Activated naive CD8-positive, alpha-beta T cell treated with anti-CD3 and anti-CD28 coated beads for 36 hours (primary cell): ENCODE measurements at places on chromosomes 5 and 9. TPM values are rescaled to one million over a fixed set of nuclear protein-coding genes. Genes with fewer than 3 reads are reported as not detected.

GRCh38 chr5:133382661-133383579, 229.4 kb downstream of the FSTL4 start:
- DNase-seq: no peak
- peaks cover 3% of the 10 kb centered on the region for H3K4me1 ChIP-seq
- H3K27ac ChIP-seq: no peak overlapping the region
- no peak overlapping the region for H3K4me3 ChIP-seq
- H3K36me3 ChIP-seq: peaks cover under 1% of the 10 kb centered on the region

GRCh38 chr5:84821924-84822323, 437.2 kb upstream of the EDIL3 start:
- no peaks in the 10 kb centered on the region for H3K27me3 ChIP-seq
- H3K36me3 ChIP-seq: no peaks in the 10 kb centered on the region
- H3K4me3 ChIP-seq: no peak overlapping the region
- H3K27ac ChIP-seq: no peak overlapping the region

The ATP6V1G1 gene
- 41.9 TPM for total RNA-seq

DNA sequence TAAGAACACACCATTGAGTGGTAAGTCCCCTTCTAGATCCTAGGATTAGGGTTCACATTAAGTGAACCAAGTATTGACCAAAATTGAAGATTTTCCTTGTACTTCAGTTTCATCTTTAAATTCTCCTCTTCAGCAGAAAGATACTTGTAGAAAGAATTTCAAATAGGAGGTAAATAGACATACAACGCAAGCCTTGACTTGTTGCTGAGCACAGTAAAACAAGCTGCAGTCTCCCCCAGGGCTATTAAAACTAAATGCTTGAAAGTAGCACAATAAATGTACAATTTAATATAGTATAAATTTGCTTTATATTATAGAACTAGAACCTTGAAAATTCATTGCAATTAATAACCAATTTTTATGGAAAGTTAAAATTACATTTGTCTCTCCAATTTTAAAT, 170.1 kb upstream of the TARS1 start:
- no peaks in the 10 kb centered on the region for H3K36me3 ChIP-seq
- H3K27ac ChIP-seq: no peak overlapping the region
- H3K4me3 ChIP-seq: no peak overlapping the region
- no peak for DNase-seq

DNA sequence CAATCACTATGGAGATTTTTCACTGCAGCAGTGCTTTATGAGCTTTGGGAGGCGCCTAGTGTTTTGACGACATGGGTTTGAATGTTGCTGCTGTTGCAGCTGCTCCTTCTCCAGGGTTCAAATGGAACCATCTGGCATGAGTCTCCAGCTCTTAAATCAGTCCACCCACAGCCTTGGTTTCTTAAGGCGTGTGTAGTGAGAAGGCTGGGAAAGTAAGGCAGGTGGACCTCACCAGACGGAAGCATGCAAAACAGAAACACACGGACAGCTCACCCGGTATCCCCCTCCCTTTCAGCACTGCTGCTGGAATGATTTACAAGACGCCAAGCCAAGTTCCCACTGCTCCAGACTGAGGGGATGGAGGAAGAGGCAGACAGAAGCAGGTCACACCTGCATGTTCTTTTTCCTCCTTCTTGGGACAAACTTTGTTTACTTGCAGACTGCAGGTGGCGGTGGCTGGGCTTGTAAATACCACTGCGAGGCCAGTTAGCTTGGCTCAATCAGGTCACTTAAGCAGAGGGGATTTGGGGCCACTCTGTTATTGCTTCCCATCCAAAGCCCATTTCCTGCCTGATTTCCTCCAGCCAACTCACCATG, 47.4 kb downstream of the ADAM19 start:
- H3K4me1 ChIP-seq: no peaks in the 10 kb centered on the region
- H3K27ac ChIP-seq: no peak overlapping the region
- no peaks in the 10 kb centered on the region for H3K36me3 ChIP-seq
- peaks cover 12% of the 10 kb centered on the region for H3K27me3 ChIP-seq
- DNase-seq: no peak

DNA sequence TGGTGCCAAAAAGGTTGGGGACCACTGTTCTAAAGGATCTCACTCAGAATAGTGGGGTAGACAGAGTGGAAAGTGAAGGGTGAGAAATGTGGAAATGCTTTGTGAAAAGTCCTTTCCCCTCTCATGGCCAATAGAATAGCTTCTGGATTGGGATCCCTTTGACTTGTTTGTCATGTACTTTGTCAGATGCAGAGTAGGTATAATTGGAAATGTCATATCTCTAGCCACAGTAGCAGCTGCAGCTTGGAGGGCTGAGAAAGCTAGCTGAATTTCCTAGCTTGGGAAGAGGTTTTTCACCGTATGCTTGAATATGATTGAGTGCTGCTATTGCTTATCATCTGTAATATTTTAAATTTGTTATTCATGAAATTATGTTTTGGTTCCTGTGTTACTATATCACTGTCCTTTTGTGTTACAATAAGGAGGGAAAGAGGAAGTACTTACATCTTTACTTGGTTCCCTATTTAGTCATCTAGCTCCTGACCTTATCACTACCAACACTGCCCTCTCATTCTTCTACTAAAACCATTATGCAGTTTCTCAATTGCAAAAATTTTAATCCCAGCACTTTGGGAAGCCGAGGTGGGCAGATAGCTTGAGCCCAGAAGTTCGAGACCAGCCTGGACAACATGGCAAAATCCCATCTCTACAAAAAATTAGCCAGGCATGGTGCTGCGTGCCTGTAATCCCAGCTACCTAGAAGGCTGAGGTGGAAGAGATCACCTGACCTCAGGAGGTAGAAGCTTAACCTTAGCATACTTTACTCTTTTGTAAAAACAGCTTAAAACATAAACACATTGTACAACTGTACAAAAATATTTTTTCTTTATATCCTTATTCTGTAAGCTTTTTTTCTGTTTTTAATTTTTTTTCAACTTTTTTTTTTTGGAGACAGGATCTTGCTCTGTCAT, 12.4 kb downstream of the SLC30A5 start:
- peaks cover 2% of the 10 kb centered on the region for H3K4me1 ChIP-seq
- DNase-seq: no peak
- no peak overlapping the region for H3K27ac ChIP-seq
- H3K27me3 ChIP-seq: no peaks in the 10 kb centered on the region
- H3K4me3 ChIP-seq: no peak overlapping the region

- no peak for DNase-seq
- no peak overlapping the region for H3K27ac ChIP-seq
- no peaks in the 10 kb centered on the region for H3K4me1 ChIP-seq
- no peaks in the 10 kb centered on the region for H3K27me3 ChIP-seq
- H3K4me3 ChIP-seq: no peak overlapping the region
Measured at GRCh38 chr9:136045595-136046553, 49.2 kb downstream of the NACC2 start.

The OTP gene
- not detected for total RNA-seq

DNA sequence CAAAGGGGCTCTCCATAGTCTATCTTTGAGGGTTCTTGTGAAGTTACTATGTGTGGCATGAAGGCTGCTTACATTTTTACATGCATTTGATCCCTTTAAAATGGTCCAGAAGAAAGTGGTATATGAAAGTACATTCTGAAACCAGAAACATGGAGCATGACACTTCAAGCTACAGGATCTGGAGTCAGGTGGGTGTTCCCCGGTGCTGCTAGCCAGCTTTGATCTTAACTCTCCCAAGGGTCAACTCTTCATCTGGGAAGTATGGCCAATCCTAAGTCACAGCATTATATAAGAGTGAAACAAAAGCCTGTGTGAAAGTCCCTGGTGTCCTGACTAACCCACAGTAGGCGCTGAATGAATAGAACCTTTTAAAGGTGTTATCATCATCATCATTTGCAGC, 91.0 kb upstream of the TAS2R1 start:
- no peak overlapping the region for H3K4me3 ChIP-seq
- H3K27ac ChIP-seq: no peak overlapping the region
- no peak for DNase-seq
- H3K36me3 ChIP-seq: no peaks in the 10 kb centered on the region
- no peaks in the 10 kb centered on the region for H3K27me3 ChIP-seq
- H3K4me1 ChIP-seq: no peaks in the 10 kb centered on the region

- H3K27me3 ChIP-seq: no peaks in the 10 kb centered on the region
- no peak for DNase-seq
- no peak overlapping the region for H3K4me3 ChIP-seq
- no peaks in the 10 kb centered on the region for H3K36me3 ChIP-seq
Measured at GRCh38 chr5:16025681-16026080, 153.9 kb downstream of the MARCHF11 start.

- peaks cover 48% of the 10 kb centered on the region for H3K4me1 ChIP-seq
- H3K36me3 ChIP-seq: peaks cover 65% of the 10 kb centered on the region
- H3K27ac ChIP-seq: peak overlapping the region; percentile 38
- no peaks in the 10 kb centered on the region for H3K27me3 ChIP-seq
Measured at GRCh38 chr9:129953736-129954135, 89.3 kb downstream of the FNBP1 start.

- no peaks in the 10 kb centered on the region for H3K36me3 ChIP-seq
- no peak overlapping the region for H3K4me3 ChIP-seq
- no peak overlapping the region for H3K27ac ChIP-seq
- no peak for DNase-seq
- H3K4me1 ChIP-seq: peaks cover 6% of the 10 kb centered on the region
Measured at GRCh38 chr9:134723491-134724190, 82.0 kb downstream of the COL5A1 start.

DNA sequence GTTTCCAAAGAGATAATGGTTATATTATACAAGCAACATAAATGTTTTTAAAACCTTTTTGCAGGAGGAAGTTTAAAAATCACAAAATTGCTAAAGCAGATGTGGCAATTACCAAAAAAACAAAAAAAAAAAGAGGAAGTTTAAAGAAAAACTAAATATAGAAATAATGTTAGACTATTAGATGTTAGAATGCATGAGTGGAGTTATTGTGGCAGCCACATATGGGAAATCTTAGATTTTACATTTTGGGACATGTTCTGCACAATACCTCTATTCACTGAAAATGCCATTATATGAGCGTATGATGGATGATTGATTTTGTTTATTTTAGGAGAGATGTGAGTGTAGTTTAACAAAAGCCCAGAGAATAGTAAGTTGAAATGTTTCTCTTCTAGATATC, 31.2 kb upstream of the DTWD2 start:
- peaks cover 13% of the 10 kb centered on the region for H3K4me1 ChIP-seq
- no peak overlapping the region for H3K27ac ChIP-seq
- no peak overlapping the region for H3K4me3 ChIP-seq
- DNase-seq: no peak
- no peaks in the 10 kb centered on the region for H3K27me3 ChIP-seq

GRCh38 chr5:115480271-115480670, 64.3 kb downstream of the FEM1C start:
- H3K4me1 ChIP-seq: peaks cover 11% of the 10 kb centered on the region
- H3K36me3 ChIP-seq: no peaks in the 10 kb centered on the region
- no peak for DNase-seq
- peaks cover 58% of the 10 kb centered on the region for H3K27me3 ChIP-seq
- H3K4me3 ChIP-seq: no peak overlapping the region

DNA sequence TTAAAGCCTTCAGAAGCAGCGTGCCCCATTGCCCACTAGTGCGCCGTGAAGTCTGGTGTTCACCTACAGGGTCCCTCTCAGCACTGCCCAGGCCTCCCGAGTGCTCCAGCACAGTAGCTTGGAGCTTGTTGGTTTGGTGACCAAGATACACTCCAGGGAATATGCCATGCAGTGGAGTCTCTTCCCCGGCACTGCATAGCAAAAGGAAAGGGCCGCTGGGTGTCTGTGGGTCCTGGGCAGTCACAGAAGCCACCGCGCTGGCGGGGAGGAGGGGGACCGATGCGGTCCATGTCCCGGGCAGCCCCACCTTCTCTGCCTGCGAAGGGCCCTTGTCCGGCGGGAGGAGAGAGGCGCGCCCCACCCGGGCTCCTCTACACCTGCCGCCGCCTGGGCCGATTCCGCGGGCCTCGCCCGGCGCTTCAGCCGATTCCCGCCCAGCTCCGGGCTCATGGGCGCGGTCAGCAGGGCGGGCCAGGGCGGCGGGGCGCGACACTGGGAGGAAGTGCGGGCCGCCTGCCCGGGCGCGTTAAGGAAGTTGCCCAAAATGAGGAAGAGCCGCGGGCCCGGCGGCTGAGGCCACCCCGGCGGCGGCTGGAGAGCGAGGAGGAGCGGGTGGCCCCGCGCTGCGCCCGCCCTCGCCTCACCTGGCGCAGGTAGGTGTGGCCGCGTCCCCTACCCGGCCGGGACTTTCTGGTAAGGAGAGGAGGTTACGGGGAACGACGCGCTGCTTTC, at the start of gene SYK:
TSS of gene SYK (plus strand) at position 579 of the 732 bp plus-strand sequence. CDS start 42,080 bp downstream, outside the sequence.
- no peak within 1 kb of the TSS for H3K27ac ChIP-seq
- peaks cover 88% of the 10 kb centered on the region for H3K27me3 ChIP-seq
- no peaks in the 10 kb centered on the region for H3K36me3 ChIP-seq
- H3K4me3 ChIP-seq: peak within 1 kb of the TSS; percentile 71

- no peak for DNase-seq
- H3K4me3 ChIP-seq: no peak overlapping the region
- H3K27ac ChIP-seq: no peak overlapping the region
- H3K4me1 ChIP-seq: peaks cover 7% of the 10 kb centered on the region
- H3K27me3 ChIP-seq: no peaks in the 10 kb centered on the region
- H3K36me3 ChIP-seq: no peaks in the 10 kb centered on the region
Measured at GRCh38 chr5:164742025-164742424, 1236.6 kb downstream of the MAT2B start.

DNA sequence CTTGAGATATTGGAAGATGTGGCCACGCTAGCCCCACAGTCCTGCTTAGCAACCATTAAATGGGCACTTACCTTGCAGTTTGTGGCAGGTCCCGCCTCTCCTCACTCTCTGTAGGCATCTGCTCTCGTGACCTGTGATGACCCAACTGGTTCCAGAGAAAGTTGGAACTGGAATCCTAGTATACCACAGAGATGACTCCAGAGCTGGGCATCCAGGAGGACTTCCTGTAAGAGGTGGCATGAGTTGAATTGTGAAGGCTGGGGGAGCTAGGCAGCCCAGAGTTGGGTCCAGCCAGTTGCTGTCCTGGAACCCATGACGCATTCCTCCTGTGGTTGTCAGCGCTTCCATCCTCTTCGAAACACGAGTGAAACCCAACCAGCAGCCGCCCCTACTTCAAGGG, 1.6 kb upstream of the ADAMTS2 start:
- H3K4me1 ChIP-seq: peaks cover 6% of the 10 kb centered on the region
- H3K36me3 ChIP-seq: no peaks in the 10 kb centered on the region
- H3K27me3 ChIP-seq: peaks cover 51% of the 10 kb centered on the region
- DNase-seq: no peak

DNA sequence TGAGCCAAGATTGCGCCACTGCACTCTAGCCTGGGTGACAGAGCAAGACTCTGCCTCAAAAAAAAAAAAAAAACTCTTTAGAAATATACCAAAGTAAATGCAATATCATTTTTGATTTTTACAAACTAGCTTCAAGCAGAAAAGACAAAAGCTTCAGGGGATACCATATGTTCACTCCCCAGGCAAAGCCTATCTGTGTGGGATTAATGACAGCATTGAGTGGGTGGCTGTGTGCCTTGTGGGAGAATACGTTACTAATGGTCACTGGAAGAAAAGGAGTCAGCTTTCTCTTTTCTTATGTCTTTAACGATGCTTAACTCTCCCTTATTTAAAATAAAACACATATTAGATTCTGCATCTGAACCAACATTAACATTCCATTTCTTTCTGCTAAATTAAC, 1.9 kb downstream of the PCA3 start:
- H3K27me3 ChIP-seq: no peaks in the 10 kb centered on the region
- no peaks in the 10 kb centered on the region for H3K4me1 ChIP-seq
- H3K4me3 ChIP-seq: no peak overlapping the region
- DNase-seq: no peak
